OCI-LY7 (cell line): ENCODE measurements at places on chromosomes 1 and 21. TPM values are rescaled to one million over a fixed set of nuclear protein-coding genes. Genes with fewer than 3 reads are reported as not detected.

The PEAR1 gene
- not detected in 2 replicates for total RNA-seq

The LIPI gene
- not detected in 2 replicates for total RNA-seq

The CFHR2 gene
- not detected in 2 replicates for total RNA-seq

The CFHR1 gene
- total RNA-seq = not detected in 2 replicates

The FNDC7 gene
- total RNA-seq = not detected in 2 replicates

The ANKRD34A gene
- total RNA-seq = 4.5 and 4.8 TPM in 2 replicates

The MCOLN3 gene
- total RNA-seq = not detected in 2 replicates

The KRTAP10-12 gene
- not detected in 2 replicates for total RNA-seq
